ENCODE measurements at places on chromosomes 1 and 21.

DNA sequence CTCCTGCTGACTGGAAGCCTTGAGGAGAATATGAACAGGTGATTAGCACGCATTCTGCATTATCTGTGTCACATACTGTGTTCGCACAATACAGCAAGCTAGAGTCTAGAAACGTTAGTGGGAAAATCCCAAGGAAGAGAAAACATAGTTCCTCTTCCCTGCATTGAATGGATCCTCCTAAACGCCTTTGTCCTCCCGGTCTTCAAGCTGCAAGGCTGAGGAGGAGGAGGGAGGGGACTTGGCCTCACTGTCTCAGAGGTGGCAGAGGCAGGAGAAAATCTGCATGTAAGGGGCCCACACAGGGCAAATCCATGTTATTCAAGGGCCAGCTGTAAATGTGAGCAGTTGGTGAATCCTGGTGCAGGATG lies 34.4 kb downstream of the WNT9A start:
- no peak for DNase-seq

- no peak for DNase-seq
Measured at GRCh38 chr1:31944205-31945089, 6.3 kb upstream of the PTP4A2 start.

DNA sequence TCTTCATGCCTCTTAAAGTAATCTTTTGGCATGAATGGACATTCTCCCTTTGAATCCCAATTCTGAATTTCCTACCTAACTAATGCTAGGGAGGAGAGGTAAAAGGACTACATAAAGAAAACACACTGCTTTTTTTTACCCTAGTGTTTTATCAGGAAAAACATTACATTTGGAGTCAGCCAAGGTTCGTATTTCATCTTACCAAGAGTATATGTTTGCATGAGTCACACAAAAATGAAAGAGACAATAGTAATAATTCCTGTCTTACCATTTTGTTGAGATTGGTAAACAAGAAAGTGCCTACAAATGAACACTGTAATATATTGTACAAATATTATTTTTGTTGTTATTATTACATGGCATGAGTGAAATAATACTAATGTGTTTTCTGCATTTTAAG lies 112.9 kb upstream of the WARS2 start:
- no peak for DNase-seq

DNA sequence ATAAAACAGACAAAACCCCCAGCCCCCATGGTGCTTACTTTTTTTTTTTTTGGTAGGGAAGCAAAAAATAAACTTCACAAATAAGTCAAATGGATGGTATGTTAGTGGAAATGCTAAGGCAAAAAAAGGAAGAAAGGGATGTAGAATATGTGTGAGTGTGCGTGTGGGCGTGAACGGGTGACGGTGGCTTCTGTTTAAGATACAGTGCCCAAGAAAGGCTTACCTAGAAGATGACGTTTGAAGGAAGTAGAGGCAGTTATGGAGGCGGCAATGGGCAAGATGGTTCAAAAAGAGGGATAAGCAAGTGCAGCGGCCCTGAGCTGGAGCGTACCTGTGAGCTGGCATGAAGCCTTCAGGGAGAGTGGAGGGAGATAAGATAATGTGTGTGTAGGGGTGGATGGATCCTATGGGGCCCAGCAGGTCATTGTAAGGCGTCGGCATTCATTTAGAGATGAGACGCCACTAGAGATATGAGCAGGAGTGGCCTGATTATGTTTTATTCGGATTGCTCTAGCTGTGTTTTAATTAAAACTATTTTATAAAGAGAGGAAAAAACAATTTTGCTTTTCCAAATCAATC lies 19.9 kb downstream of the LEPR start:
- no peak for DNase-seq

GRCh38 chr21:26391166-26391565 lies 181.9 kb downstream of the CYYR1 start:
- no peak for DNase-seq

DNA sequence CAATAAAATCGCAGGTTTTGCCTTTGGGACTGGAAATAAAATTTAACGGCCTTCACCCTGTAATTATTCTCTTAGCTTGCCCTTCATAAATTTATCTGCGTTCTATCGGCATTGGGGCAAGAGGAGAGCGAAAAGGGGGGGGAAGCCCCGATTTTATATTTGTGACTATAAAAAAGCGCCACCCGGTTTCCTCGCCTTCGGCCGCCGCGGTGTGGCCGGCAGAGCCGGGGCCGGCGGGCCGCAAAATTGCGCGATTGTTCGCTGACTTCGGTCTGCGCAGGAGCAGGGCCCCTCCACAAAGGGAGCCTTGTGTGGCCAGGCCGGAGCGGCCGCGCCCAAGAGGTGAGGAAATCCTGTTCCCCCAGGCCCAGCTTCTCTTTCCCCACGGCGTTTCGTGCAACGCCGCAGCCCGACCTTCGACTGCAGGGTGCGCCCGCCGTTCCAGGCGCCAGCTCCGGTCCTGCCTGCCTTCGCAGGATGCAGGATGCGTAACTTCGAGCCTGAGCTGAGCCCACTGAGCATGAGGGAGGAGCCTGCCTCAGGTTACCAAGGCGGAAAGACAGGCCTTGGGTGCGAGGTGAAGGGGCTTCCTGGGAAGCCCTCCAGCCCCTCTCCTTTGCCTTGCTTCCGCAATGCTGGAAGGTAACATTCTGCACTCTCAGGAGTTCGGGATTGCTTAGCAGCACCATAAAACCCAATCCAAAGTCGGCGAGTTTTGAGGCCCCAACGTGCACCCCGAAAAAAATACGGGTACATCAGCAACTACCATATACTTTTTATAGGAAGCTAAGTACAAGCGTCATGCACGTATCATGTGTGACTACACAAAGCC lies 4.9 kb upstream of the TBX15 start:
- no peak for DNase-seq

- DNase-seq: no peak
Measured at GRCh38 chr1:12153181-12153785, 13.5 kb upstream of the TNFRSF1B start.

All from brain pericyte (primary cell).